NCI-H1105 (cell line): ENCODE measurements at places on chromosomes 6 and 20.

- no peak for DNase-seq
Observed at GRCh38 chr6:132425176-132425575, 23.9 kb upstream of the MOXD1 start.

- DNase-seq, result peak; percentile 27
Observed at GRCh38 chr6:144582939-144583613, 297.9 kb downstream of the UTRN start.

GRCh38 chr20:46544576-46544975, 5.9 kb downstream of the OCSTAMP start:
- no peak for DNase-seq

GRCh38 chr6:166712286-166713228, 85.5 kb upstream of the RPS6KA2 start:
- no peak for DNase-seq

- no peak for DNase-seq
Observed at GRCh38 chr20:7939663-7940062, 595 bp downstream of the HAO1 start.

GRCh38 chr20:58461899-58462298, 53.3 kb downstream of the APCDD1L start:
- DNase-seq, result no peak

- no peak for DNase-seq
Observed at GRCh38 chr20:60553095-60553494, 594.9 kb downstream of the CDH26 start.

DNA sequence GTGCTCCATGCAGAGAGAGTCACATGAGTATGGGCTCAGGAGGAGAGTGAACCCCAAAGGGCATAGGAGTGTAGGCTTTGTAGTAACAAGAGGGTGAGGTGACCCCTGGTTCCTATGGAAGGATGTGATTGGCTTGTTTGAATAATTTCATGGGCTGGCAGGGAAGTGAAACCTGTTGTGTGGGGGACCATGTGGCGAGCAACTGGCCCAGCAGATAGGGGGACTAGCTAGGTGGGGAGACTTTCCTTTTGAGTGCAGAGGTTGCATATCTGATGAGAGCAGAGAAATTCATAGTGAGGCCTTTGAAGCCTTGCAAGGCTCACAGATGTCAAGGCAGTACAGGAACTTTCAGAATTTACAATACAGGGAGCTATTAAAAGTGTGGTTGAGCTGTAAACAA, 247.9 kb upstream of the SLC35B3 start:
- no peak for DNase-seq

- DNase-seq, result no peak
Observed at GRCh38 chr20:2402271-2402980, 21.7 kb downstream of the TGM6 start.

DNA sequence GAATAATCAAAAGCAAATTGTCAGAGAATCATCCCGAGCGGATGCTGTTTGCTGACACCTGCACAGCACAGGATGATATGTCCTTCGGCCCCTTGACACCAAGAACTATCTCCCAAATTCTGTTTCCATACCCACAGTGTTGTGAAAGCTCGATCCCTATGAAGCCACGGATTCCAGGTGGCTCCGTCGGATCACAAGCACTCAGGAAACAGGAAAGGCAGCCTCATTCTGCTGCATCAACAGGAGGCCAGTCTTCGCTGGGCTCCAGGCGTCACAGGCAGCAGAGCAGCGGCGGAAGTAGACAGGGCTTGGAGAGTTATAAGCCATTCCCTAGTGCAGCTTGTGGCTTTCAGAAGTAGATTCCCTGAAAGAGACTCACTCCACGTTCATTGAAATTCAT, 342.3 kb downstream of the C6orf118 start:
- no peak for DNase-seq

DNA sequence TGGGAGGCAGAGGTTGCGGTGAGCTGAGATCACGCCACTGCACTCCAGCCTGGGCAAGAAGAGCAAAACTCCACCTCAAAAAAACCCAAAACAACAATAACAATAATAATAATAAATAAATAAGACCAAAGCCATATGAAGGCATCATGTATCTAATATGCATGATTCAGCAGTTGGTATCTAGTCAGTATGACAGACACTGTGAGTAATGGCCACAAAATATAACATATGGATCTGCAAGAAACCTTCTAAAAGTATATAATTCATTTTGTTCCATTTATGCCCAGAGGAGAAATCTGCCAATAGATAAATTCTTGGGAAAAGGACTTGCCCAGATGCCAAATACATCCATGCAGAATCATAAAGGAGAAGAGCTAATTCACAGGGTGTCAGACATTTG, 252.3 kb downstream of the BTBD9 start:
- DNase-seq, result no peak

DNA sequence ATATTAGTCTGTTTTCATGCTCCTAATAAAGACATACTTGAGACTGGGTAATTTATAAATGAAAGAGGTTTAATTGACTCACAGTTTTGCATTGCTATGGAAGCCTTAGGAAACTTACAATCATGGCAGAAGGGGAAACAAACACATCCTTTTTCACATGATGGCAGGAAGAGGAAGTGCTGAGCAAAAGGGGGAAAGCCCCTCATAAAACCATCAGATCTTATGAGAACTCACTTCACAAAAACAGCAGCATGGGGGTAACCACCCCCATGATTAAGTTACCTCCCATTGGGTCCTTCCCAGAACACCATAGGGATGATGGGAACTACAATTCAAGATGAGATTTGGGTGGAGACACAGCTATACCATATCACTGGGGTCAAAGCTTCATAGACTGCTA, 254.2 kb downstream of the ERMARD start:
- DNase-seq, result no peak

GRCh38 chr20:58710481-58711265, 18.1 kb downstream of the NPEPL1 start:
- DNase-seq, result no peak

DNA sequence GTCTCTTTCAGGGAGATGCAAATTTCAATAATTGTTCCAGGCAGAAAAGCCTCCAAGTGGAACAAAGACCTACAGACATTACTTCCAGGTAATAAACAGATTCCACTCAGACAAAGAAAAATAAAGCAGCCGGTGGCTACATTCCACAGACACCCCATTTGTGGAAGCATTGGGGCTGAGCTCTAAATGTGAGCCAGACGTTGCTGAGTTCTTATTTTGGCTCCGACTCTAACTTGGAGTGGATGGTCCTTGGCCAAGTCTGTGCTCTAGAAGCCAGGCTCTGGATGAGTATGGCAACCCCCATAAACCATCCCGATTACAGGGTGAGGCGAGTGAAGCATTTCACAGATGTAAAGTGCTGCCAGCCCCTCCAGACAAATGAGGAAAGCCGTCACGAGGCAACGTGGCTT, 6.6 kb downstream of the TRAM2 start:
- DNase-seq, result peak; percentile 63

DNA sequence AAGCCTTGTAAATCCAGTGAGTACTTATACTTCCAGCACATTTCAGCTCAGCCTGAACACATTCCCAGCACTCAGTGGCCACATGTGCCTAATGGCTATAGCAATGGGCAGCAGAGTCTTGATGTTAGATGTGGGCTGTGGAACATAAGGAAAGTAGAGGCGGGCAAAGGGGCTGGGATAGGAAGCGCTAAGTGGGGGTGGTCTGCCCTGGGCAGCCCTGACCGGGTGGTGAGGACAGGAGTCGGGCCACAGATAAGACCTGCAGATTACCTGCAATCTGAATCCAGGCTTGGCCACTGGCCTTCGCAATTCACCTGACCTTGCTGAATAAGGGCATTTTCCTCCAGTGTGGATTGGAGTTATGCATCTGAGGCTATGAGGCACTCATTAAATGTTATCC, 11.1 kb upstream of the HMGA1 start:
- no peak for DNase-seq

DNA sequence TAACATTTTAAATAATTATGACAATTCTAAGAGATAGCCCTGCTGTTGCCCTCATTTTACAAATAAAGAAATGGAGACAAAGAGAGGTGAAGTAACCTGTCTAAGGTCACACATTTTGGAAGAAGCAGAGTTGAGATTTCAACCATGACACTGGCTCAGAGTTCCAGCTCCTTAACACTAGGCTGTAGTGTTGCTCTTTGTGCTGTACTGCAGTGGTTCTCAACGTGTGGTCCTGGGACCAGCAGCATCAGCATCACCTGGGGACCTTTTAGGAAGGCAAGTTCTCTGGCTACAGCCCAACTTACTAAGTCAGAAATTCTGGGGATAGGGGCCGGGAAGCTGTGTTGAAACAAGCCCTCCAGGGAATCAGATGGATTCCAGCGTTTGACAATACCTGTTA, 62.4 kb upstream of the FERMT1 start:
- no peak for DNase-seq

DNA sequence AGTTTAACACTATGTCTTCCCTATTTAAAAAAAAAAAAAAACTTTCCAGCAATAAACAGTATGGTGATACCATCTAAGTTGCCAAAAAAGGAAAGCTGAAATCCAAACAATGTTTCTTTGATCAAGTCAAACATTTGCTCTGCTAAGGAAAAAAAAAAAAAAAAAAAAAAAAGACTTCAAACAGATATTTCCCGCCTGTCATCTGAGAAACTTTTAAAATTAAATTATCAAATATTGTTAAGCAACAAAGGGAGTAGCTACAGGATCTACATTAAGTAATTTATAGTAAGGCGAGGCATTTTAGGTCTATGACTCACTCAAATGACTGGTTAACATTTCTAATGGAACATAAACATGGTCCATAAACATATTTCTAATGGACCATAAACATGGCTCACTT, 121.2 kb downstream of the DST start:
- DNase-seq, result no peak

DNA sequence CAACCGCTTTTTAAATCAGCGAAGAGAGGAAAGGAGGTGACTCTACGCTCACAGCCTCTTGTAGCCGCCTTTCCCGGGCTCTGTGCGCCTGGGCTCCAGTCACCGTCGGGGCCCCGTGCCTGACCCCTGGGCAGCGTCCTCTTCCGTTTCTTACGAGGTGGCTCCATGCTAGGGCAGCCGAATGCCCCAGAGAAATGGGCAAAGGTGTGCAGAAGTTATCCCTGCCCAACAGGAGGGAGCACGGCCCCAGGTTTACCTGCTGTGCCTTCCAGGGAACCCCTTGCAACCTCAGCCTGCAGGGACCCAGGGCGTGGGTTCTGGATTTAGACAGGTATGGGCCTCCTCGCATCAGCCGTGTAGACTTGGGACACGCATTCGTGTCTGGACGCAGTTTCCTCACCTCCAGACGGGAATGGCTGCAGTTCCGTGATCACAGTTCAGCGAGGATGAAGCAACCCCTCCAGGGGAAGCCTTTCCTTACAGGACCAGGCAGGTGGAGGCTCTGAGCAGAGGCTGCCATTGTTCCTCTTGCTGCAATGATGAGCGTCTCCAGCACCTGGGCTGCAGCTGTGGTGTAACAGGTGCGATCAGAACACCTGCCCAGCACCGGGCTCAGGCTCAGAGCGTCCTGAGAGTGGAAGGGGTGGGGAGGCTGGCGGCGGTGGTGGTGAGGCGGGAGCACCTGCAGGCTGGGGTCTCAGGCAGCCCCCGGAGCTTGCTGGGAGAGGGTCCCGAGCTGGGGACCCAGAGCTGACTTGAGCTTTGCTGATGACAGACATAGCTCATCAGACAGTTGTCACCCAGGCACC, 81.3 kb upstream of the BHLHE23 start:
- DNase-seq, result peak; percentile 84

GRCh38 chr6:54579011-54579410, 267.6 kb upstream of the FAM83B start:
- no peak for DNase-seq

- no peak for DNase-seq
Observed at GRCh38 chr20:54168961-54169862, 4.6 kb downstream of the CYP24A1 start.

DNA sequence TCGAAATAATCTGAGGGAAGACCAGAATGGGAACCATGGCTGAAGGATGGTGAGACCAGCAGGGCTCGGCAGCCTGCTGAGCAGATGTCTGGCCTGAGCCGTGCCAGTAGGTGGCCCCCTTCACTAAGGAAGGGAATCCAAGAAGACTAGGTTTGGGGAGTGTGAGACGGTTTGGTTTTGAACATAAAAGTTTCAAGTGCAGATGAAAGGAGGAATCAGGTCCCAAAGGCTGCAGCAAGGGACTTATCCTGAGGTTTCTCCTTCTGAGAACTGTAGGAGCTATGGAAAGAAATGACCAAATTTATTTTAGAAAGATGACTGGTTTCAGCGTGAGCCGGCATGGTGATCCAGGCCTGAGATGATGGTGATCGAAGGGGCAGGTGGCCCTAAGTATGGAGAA, 4.6 kb upstream of the OSER1 start:
- DNase-seq, result peak; percentile 51

DNA sequence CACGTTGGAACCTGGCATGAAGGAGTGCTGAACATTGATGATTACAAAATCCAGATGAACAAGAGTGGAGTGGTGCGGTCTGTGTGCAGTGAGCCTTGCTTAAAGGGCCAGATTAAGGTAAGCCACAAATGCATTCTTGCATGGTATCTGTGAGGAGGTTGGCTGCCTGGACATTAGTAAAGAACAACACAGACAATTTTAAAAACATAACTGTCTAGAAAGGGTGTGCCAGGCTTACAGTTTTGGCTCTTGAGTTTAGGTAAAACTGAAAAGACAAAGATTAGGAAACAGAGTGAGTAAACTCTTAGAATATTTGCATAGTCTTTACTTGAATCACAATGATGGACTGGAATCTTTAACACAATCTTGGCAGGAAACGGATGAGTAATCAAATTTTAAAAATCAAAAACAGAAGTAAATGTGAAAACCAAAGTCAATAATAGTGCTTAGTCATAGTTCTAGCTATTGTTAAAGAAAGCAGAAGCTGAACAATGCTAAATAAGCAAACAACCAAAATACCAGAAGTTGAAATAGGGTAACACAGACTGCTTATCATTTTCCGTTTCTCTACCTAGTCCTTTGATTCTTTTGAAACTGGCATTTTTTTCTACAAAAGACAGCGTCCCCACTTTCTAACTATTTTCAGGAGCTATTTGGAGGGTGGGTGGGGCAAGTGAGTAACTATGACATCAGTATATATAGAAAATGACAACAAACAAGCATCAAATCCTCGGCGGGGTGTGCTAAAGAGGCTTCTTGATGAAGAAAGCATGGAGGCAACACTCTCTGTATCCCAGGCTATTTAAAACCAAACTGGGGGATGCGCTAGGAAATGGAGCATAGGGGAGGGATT, 185.8 kb upstream of the RAB32 start:
- no peak for DNase-seq

- no peak for DNase-seq
Observed at GRCh38 chr6:11609324-11610071, 71.9 kb downstream of the TMEM170B start.

GRCh38 chr20:44151621-44152416, 35.2 kb downstream of the JPH2 start:
- no peak for DNase-seq

DNA sequence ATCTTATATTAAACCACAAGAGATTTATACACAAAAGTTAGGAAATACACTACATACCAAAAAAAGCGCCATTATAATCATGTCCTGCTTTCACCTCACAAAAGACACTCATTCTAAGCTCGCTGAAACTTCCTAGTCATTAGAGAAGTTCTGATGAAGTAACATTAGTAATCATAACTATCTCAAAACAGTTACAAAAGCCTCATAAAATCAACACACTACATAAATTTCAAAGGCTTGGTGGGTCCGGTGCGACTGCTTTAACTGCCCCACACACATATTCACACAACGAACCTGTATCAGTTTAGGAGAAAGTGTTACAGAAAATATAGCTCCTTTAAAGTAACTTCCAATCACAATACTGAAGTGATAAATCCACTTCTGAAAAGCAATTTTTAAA, 1.9 kb downstream of the PHIP start:
- DNase-seq, result no peak

- DNase-seq, result no peak
Observed at GRCh38 chr6:45155341-45155894, 172.7 kb upstream of the RUNX2 start.

GRCh38 chr6:80340280-80340679, 233.8 kb downstream of the BCKDHB start:
- no peak for DNase-seq
